ENCODE measurements at places on chromosomes 11 and 22.
A peak's percentile ranks its signal among the peaks of the same experiment; 100 is the strongest.

DNA sequence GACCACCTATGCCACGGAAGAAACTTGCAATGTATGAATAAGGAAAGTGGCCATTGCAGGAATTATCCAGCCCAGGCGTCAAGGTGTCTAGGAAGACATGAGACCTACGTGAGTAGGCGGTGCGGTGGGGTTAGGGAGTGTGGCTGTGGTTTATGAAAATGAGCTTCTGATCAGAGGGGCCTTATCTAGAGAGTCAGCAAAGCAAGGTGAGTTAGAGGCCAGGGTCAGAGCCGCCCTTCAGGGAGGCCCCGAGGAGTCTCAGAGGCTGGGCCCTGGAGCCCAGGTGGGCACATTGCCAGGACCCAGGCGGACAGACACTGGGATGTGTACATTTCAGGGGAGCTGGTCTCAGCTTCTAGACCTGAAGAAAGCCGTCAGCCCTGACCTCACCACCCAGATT, 13.8 kb upstream of the LINC01488 start:
- no peak for DNase-seq

DNA sequence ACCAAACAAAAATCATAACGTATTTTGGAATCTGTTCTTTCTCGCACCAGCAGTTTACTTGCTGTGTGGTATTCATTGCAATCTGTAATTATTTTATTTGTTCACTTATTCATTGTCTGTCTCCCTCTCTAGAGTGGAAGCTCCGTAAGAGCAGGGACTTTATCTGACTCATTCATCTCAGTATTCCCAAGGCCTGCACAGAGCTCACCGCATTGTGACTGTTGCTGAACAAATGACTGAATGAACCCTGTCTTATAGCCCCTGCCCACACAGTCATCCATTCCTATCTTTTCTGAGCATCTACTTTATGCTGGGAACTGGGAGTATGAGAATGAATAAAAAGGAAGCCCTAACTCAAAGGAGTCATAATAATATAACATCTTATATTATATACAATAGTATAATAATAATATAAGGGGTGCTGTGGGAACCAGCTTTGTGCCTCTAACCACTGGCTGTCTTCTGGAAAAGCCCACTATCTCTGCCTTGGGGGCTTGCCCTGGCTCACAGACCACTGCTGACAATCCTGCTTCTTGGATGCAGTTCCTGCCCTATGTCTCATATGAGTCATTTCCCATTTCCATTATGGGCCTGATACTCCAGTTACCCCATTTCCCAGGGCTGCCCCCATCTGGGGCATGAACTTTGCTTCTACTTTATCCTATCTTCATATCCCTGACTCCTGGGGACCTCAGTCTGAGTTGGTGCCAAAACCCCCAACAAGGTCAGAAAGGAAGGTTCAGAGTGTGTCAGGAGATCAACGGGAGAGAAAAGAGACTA, 11.0 kb downstream of the XRRA1 start:
- no peak for DNase-seq

DNA sequence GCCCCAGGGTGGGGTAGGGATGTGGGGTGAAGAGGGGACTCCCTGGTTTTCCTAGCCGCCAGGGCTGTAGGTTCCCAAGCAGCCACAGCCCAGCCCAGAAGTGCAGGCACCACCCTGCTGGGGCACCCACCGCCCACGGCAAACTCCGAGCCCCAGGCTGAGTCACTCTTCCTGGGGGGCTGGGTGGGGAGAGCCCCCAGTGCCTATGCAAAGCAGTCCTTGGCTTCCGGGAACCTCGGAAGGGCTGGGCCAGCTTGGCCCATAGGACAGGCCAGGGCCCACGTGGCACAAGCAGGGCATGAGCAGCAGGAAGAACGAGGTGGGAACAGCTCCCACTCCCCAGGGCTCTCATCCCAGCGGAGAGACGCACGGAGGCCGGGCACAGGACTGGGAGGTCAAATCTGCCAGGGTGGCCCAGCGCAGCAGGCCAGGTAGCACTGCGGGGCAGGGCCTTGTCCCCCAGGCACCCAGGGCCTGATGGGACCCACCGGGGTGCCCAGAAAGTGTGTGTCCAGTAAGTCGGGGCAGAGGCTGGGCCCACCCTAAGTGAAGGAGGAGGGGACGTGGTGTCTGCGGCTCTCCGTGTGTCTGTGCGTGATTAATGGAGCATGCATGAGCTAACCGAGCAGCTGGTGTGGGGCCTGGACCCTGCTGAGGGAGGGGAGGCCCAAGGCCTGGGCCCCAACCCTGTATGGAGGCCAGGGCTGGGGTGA, 4.6 kb upstream of the IL17REL start:
- no peak for DNase-seq

DNA sequence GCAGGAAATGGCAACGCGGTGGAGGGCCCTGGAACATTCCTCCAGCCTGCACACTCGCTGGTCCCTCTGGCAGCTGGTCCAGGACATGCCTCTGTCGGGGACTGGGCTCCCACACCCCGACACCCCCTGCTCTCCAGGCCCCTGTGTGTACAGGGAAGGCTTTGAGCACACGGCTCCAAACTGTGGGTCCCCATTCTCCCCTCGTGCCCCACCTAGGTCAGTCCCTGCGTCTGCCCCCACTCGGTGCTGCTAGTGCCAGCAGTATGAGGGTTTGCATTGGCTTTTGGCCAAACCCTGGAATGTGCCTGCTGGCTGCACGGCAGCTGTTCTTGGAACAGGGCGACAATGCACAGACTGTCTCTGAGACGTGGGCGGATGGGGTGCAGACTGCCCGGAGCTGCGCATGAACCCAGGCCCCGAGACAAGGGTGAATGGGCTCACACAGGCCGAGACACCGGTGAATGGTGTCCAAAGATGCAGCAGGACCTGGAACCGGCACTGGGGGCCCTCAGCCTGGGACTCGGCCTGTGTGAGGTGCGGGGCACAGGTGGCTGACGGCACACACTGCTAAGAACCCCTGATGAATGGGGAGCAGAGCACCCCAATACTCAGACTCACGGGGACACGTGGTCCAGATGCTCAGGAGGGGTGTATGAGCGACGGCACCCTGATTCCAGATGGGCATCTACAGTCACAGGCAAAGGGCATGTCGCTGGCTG, 7.5 kb upstream of the SYT8 start:
- DNase-seq: peak; percentile 34

GRCh38 chr11:57458410-57459163, 1.7 kb upstream of the RTN4RL2 start:
- peak; percentile 61 for DNase-seq

GRCh38 chr11:111135778-111136570, 109.6 kb upstream of the POU2AF2 start:
- DNase-seq: peak; percentile 88

DNA sequence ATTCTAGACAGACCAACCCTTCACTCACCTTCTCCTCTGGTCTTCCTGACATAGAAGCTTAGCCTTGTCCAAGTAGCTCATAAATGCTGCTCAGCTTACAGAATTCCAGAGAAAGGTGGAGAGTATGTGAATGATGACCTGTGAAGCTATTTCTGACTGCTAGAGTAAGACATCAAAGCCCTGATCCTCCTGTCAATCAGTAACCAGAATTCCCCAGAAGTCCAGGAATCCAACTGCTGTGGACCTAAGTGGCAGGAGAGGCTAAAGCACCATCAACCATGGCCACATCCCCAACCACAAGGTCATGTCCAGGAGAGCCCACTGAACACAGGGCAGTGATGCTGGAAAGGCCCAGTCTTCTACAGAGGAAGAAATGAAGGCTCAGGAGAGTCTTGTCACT, 2.6 kb downstream of the OR51G2 start:
- DNase-seq: no peak

DNA sequence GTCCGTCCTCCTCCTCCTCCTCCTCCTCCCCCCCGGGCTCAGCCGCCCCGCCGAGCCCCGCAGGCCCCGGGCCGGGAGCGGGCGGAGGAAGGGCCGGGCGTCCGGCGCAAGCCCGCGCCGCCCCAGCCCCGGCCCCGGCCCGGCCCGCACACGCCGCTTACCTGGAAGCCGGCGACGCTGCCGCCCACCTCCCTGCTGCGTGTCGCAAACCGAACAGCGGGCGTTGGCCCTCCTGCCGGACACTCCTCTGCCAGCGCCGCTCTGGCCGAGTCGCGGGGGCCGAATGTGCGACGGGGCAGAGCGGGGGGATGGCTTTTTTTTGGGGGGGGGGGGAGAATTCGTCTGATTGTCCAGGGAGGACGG, 1.1 kb downstream of the IGF2 start:
- DNase-seq: no peak

All from NCI-H146 (cell line).